ENCODE measurements at places on chromosomes 7 and 10.

DNA sequence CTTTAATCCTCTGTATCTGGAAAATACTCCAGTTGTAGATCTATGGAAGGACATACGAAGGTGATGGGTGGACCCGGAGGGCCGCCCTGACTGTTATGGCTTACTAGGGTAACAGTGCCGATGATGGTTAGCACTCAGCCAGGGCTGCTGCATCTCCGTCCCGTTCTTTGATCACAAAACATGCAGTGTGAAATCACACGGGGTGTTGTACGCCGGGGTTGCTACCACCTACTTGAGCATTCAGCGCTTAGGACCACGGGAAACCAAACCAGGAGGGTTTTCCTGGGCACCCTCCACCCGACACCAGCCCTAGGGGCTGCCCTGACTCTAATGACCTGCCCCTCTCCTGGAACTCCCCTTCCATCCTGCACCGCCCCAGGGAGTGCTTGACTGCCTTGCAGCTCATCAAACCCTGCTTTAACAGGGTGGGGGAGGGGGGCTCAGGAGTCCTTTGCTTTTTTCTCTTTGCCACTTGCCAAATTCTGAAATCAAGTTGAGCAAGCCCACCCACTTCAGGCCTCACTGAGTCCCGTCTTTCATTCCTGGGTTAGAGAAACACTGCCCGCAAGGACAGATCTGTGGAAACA, 20.4 kb downstream of the ZNF775 start:
- no peaks in the 10 kb centered on the region for H3K36me3 ChIP-seq
- DNase-seq, result no peak
- H3K4me3 ChIP-seq, result no peak overlapping the region
- no peaks in the 10 kb centered on the region for H3K27me3 ChIP-seq
- H3K27ac ChIP-seq, result no peak overlapping the region

DNA sequence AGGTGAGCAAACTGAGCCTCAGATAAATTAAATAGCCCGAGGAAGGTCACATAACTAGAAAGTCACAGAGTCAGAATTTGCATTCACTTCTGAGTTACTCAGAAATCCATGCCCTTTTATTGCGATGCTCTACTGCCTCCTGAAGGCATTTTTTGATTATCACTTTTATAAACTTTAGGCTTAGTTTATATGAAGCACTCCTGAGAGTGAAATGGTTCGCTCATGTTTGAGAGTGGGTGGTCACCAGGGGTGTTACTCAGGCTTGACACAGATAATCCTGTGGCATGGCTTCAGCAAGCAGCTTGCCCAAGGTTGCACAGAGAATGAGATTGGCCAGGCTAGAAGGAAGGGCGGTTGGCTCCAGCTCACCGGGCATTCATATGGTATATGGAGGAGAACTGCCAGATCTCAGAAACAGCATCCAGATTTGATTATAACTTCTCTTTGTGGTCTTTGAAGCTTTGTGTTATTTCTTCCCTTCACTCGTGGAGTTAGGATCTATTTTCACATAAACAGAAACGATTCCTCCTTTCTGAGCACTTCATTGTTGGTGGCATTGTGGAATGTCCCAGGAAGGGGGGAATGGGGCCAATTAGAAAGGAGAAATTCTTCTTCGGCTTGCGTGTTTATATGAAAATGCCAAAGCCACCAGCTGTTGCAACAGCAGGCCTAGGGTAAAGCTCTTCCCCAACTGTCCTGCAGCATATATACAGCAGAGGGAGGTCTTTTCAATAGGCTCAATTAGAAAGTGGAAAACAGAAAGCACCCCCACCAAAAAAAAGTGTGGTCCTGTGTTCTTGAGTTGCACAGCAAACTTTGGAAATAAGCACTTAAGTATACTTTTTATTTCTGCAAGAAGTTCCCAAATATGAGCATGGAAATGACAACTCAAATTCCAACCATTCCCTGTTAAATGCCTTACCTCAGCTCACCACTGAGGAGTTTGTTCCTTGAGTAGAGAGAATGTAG, 628.8 kb downstream of the SUGCT start:
- H3K4me1 ChIP-seq, result no peaks in the 10 kb centered on the region
- H3K27me3 ChIP-seq, result no peaks in the 10 kb centered on the region
- no peak overlapping the region for H3K27ac ChIP-seq

DNA sequence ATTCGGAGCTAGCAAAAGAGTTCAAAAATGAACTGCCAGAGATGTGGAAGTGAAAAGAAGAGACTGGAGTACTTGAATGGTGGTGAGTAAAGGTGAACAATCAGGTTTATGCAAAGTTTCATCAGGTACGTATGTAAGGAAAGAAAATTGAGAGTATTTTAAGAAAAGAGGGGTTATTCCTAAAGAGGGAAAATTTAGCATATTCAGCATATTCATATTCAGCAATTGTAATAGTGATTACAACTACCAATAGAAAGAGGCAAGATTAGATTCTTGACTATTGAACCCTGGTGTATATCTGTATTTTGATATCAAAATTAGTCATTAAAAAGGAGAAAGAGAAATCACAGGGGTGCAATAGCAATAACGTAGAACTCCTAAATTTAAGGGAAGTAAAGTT, 100.9 kb downstream of the TES start:
- no peaks in the 10 kb centered on the region for H3K4me1 ChIP-seq
- no peaks in the 10 kb centered on the region for H3K27me3 ChIP-seq
- H3K27ac ChIP-seq, result no peak overlapping the region
- no peak for DNase-seq

DNA sequence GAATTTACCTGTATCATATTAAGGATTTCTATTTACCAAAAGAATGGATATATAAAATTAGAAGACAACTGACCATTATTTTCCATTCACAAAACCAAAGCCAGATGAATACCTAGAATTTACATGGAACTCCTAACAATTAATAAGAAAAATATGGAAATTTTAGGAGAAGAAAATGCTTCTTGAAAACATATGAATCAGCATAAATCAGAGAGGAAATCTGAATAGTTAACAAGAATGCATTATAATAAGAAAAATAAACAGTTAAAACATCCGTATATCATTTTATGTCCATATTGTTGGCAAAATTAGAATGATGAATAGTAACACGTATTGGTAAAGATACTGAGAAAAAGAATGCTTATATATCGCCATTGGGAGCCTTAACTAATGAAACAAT, 505.5 kb downstream of the NEBL start:
- H3K4me1 ChIP-seq, result no peaks in the 10 kb centered on the region
- no peak for DNase-seq
- H3K27ac ChIP-seq, result no peak overlapping the region
- no peaks in the 10 kb centered on the region for H3K27me3 ChIP-seq

GRCh38 chr7:76507723-76508406, 2.5 kb upstream of the UPK3B start:
- no peaks in the 10 kb centered on the region for H3K36me3 ChIP-seq
- no peaks in the 10 kb centered on the region for H3K4me1 ChIP-seq
- H3K27me3 ChIP-seq, result no peaks in the 10 kb centered on the region
- H3K4me3 ChIP-seq, result no peak overlapping the region

- no peaks in the 10 kb centered on the region for H3K36me3 ChIP-seq
- H3K4me1 ChIP-seq, result peaks cover 7% of the 10 kb centered on the region
- no peak overlapping the region for H3K27ac ChIP-seq
- DNase-seq, result no peak
- H3K4me3 ChIP-seq, result no peak overlapping the region
Measured at GRCh38 chr7:73645643-73646174, 21.4 kb upstream of the MLXIPL start.

- no peak overlapping the region for H3K27ac ChIP-seq
- H3K4me1 ChIP-seq, result no peaks in the 10 kb centered on the region
- no peaks in the 10 kb centered on the region for H3K27me3 ChIP-seq
- no peaks in the 10 kb centered on the region for H3K36me3 ChIP-seq
Measured at GRCh38 chr10:4051011-4051640, 266.1 kb upstream of the KLF6 start.

DNA sequence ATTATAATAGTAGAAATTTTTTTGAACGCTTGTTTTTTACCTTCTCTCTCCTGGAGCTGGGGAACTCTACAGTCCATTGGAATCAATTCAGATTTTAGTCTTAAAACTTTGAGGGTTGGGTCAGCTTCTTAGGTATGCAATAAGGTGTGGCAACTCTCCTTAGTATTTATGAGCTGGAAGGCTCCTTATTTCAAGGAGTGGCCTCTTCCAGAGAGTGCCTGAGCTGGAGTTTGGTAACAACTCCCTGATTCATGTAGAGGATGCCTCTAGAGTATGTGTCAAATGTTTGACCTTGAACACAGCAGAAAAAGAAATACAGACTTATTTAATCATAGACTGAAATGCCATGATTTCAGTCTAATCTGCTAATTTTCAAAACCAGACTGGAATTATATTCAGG, 11.1 kb downstream of the CDK14 start:
- no peaks in the 10 kb centered on the region for H3K27me3 ChIP-seq
- no peak for DNase-seq
- H3K27ac ChIP-seq, result no peak overlapping the region
- H3K4me1 ChIP-seq, result no peaks in the 10 kb centered on the region
- no peaks in the 10 kb centered on the region for H3K36me3 ChIP-seq
- no peak overlapping the region for H3K4me3 ChIP-seq

DNA sequence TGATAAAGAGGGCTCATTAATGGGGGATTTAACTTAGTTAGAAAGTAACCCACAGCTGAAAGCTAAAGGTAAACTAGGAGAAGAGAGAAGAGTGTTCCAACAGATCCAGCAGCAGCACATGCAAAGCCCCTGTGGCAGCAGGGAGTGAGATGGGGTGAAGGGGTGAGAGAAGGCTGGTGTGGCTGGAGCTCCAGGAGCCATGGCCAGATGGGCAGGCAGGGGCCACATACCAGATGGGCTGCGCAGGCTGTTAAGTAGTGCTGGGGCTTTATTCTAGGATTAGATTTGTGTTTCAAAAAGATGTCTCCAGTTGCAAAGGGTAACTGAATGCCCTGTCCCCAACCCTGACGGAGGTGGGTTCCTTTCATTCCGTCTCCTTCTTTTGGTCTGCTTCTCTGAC, 33.2 kb downstream of the HIF1AN start:
- H3K4me3 ChIP-seq, result no peak overlapping the region
- no peaks in the 10 kb centered on the region for H3K4me1 ChIP-seq
- no peaks in the 10 kb centered on the region for H3K36me3 ChIP-seq
- no peak for DNase-seq

GRCh38 chr7:27700501-27700900, 37.8 kb upstream of the HIBADH start:
- no peak overlapping the region for H3K27ac ChIP-seq
- no peak overlapping the region for H3K4me3 ChIP-seq
- H3K27me3 ChIP-seq, result no peaks in the 10 kb centered on the region
- H3K4me1 ChIP-seq, result no peaks in the 10 kb centered on the region
- DNase-seq, result no peak

DNA sequence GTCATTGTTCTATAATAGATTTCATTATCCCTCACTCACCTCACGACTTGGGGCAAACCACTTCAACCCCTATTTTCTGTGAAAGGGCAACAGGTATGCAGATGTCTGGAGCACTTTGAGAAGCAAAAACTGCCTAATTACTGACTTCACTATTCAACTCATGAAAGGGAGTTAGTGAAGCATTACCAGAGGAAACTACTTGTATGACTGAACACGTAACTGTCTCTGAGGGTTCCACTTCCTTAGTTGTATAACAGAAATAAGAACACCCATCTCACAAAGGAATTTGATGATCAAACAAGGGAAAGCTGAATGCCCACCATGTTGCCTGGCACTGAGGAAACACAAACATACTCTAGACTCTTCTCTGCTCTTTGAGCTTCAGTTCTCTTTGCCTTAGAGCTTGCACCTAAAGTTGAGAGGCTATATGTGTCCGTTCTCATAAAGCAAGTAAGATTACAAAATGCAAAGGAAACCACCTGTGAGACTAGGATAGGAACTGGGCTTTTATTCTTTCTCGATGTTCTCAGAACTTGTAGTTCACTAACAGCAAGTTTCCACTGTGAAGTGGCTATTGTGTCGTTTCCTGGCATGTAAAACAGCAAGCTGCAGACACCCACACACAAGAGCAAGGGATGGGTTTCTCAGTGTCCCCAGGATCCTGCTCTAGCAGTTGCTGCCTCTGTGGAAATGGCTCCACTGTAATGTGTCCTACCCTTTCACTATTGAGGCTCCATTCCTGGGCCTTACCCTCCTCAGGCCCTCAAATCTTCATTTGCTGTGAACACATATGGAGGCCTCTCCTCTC, 2.6 kb downstream of the TMEM243 start:
- peaks cover 64% of the 10 kb centered on the region for H3K4me1 ChIP-seq
- peak overlapping the region; percentile 87 for H3K4me3 ChIP-seq
- H3K27me3 ChIP-seq, result no peaks in the 10 kb centered on the region
- peak overlapping the region; percentile 20 for H3K27ac ChIP-seq

GRCh38 chr10:26555719-26556368, 117.7 kb downstream of the APBB1IP start:
- no peaks in the 10 kb centered on the region for H3K27me3 ChIP-seq
- H3K4me1 ChIP-seq, result no peaks in the 10 kb centered on the region

DNA sequence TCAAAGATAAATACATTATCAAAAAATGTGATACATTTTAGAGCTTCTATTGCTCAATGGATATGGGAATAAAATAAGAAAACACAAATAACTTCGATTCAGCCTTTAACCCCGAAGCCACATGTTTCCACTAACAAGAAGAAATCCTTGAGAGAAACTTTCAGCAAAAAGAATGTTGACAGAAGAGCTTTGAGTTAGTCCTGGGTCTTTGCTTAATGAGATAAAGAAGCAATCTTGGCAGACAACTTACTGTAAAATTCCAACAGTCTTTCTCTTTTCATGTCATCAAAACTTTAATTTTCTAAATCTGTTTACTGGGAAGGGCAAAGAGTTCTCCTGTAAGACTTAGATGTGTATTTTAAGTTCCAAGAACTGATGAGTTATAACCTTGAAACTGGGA, 810.2 kb downstream of the CNTNAP2 start:
- H3K36me3 ChIP-seq, result no peaks in the 10 kb centered on the region
- H3K27me3 ChIP-seq, result no peaks in the 10 kb centered on the region
- H3K27ac ChIP-seq, result no peak overlapping the region
- no peak overlapping the region for H3K4me3 ChIP-seq

DNA sequence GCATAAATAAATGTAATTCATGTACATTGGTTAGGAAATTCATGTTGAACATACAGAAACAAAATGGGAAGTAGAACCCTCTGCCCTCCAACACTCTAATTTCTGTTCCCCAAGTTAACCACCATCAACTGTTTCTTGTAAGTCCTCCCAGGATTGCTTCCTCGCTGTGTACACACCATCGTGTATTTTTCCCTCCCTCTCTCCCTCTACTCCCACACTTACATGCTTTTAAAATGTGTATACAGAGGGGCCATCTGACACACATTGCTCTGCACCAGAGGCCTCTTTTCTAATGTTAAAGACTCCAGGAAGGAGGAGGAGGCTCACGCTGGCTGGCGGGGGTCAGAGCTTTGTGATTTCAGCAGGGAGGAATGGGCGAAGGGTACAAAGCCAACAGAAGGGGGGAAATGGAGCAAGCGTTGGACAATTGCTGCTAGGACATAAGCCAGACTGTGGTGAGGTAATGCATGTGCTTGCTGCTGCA, 1.9 kb upstream of the EPHA1 start:
- H3K36me3 ChIP-seq, result no peaks in the 10 kb centered on the region
- no peak overlapping the region for H3K4me3 ChIP-seq
- DNase-seq, result no peak
- no peak overlapping the region for H3K27ac ChIP-seq

DNA sequence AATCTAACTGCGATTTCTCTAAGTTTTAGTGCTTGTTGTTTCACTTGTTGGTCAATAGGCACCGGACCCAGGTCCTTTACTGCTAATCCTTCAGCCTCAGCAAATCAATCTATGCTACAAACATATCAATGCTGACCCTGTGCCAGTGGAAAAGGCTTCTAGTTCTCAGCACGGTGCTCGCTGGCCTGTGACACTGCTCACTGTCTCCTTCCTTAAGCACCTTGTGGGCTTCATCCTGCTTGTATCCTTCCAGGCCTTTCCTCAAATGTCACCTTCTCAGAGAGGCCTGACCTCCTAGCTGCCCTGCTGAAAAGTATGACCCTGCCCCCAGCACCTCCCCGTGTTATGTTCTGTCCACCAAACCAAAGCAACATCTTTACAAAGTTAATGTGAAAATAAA, 201.2 kb upstream of the FRMD4A start:
- no peak for DNase-seq
- H3K27me3 ChIP-seq, result no peaks in the 10 kb centered on the region
- H3K4me3 ChIP-seq, result no peak overlapping the region
- H3K27ac ChIP-seq, result no peak overlapping the region
- H3K36me3 ChIP-seq, result peaks cover 31% of the 10 kb centered on the region
- peaks cover 78% of the 10 kb centered on the region for H3K4me1 ChIP-seq

Measured in CD8-positive, alpha-beta memory T cell (primary cell).